ENCODE measurements at places on chromosomes 6 and 20. TPM values are rescaled to one million over a fixed set of nuclear protein-coding genes. Genes with fewer than 3 reads are reported as not detected.

Gene MAP3K4
- 95.0 TPM for total RNA-seq

Gene TEAD3
- total RNA-seq = 20.5 TPM

GRCh38 chr6:83231146-83231545, 38.0 kb downstream of the RWDD2A start:
- no peak for DNase-seq

Gene SLC22A16
- total RNA-seq = 0.22 TPM

DNA sequence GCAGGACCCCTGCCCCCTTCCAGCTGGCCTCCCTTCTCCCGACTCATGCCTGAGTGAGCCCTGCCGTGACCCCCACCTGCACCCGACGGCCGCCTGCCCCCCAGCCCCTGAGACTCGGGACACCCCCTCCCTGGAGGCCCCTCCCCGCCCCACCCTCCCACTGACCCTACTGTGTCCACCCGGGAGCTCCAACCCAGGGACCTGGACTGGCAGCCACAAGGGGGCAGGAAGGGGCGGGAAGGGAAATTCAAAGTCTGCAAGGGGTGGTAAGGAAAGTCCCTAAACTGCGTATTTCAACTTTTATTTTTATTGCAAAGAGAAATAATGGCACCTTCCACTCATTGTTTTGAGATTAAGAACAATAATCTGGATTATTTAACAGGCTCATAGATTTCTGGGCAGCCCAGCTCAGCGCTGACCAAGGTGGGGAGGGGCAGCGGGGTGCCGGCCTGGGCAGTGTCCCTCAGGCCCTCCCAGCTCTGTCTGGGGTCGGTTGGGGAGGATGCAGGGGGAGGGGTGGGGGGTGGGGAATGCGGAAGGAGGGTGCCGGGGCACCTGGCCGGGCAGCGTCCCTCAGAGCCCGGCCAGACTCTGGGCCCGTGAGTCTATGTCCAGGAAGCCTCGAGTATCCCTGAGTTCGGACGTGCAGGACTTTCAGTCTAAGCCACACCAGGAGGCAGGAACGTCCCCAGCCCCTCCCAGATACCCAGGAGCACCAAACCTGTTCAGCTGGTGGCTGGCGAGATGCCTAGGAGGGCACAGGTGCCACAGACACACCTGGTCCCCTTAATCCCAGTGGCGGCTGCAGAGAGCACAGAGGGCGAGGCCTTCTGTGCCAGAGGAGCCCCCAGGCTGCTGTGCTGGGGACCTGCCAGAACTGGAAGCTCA, 1.3 kb upstream of the PTK6 start:
- no peak for DNase-seq

DNA sequence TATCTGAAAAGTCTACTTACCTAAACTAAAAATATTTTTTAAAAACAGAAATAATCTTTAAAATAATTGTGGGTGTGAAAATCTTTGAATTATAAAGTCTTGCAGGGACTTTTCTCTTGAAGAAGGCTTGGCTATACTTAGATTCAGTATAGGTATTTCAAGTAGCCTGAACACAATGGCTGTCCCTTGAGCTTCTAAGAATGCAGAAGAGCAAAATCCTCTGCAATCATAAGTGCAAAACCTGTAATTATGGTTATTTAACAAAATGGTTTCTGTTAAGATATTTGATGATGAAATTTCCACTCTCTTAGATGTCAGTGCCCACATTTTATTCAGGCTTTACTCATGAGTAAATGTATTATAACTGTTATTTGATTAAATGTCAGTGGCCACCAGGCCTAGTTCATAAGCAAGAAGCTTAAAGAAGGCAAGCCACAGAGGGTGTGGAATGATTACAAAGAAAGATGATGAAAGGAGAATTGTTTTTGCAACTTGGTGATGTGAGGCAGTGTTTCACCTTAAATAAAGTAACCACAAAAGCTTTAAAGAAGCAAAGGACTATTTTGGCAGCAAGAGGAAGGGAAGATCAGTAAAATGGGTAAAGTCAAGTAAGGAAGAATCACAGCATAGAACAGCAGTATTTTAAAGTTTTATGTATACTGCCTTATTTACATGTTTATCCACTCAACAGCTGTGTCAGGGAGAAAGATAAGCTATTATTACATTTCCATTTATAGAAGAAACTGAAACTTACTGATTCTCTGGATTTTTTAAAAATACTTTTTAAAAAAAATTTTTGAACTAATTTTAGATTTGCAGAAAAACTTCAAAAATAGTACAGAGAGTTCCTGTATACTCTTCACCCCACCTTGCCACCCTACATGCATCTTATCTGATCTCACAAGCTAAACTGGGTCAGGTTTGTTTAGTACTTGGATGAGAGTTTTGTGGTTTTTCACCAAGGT, 351.2 kb upstream of the RUNX2 start:
- DNase-seq = no peak

- DNase-seq = no peak
Measured at GRCh38 chr20:25339608-25340007, 51.0 kb downstream of the ABHD12 start.

- no peak for DNase-seq
Measured at GRCh38 chr6:71724456-71725125, 161.8 kb upstream of the RIMS1 start.
